ENCODE measurements at places on chromosomes 12 and 14. TPM values are rescaled to one million over a fixed set of nuclear protein-coding genes. Genes with fewer than 3 reads are reported as not detected.

DNA sequence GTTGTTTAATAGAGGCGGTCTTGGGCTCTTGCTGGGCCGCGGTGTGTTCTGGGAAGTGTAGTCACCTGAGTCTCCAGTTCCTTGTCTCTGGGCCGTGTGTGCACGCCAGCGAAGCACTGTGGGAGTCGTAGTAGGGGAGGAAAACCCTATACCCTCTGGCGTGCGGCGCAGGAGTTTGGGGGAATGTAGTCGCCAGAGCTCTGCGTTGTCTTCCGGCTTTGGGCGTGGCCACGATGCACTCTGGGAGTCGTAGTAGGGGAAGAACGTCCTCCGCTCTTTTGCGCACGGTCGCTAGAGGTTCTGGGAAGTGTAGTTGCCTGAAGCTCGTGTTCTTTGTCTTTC is 726 bp upstream of the ZNF140 start:
- peak; percentile 96 for DNase-seq

DNA sequence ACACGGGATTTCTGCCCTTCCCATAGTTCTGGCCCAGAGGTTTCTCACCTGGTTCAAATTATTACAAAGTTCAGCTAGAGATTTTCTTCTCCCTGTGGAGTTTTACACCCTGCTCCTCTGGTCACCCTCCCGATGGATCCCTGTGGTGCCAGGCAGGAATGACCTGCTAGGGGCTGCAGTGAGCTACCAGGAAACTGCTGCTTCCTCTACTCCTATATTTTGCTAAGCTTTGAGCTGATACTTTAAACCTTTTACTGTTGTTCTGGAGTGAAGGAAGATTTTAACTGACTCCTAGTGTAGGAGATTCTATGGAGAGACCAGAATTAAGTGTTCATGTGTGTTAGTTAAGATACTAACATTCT is 30.4 kb upstream of the LRIG3 start:
- no peak for DNase-seq

DNA sequence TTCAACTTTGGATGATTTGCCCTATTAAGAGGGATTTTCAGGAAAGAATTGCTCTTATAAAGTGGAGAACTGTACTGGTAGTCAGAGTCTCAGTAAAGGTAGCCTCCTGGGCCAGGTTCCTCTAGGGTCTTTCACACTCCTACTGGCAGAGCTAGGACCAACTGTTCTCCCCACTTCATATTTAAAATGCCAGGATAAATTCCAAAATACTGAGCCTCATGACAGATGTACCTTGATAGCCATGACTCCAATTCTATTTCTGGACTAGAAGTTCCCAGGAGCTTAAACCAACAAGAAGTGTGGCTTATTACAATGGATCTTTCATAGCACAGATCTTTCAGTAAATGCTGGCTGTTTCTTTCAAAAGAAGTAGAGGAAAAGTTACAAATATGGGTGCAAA is 126.5 kb downstream of the C12orf75 start:
- no peak for DNase-seq

DNA sequence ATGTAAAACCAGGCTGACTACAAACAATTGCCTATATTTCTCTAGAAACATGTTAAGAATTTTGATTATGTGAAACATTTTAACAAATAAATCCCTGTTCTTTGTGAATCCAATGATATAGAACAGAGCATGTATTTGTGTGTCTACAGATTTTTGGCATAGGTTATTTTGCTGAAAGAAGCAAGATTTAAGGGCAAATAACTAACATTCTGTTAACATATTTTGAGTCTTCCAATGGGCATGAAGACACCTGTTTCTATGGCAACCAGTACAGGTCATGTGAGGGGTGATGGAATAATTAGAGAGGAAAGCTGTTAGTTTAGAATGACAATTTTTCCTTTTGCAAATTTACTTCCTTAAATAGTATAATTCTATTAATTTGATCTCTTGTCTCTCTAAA is 8.8 kb downstream of the ART4 start:
- DNase-seq: no peak

The IL26 gene
- not detected for total RNA-seq

The TPPP2 gene
- not detected for total RNA-seq
